Ecto neural progenitor cell (in vitro differentiated cells): ENCODE measurements at places on chromosomes 3 and 15.

GRCh38 chr15:26232691-26233090, 369.6 kb upstream of the ATP10A start:
- DNase-seq, result no peak

DNA sequence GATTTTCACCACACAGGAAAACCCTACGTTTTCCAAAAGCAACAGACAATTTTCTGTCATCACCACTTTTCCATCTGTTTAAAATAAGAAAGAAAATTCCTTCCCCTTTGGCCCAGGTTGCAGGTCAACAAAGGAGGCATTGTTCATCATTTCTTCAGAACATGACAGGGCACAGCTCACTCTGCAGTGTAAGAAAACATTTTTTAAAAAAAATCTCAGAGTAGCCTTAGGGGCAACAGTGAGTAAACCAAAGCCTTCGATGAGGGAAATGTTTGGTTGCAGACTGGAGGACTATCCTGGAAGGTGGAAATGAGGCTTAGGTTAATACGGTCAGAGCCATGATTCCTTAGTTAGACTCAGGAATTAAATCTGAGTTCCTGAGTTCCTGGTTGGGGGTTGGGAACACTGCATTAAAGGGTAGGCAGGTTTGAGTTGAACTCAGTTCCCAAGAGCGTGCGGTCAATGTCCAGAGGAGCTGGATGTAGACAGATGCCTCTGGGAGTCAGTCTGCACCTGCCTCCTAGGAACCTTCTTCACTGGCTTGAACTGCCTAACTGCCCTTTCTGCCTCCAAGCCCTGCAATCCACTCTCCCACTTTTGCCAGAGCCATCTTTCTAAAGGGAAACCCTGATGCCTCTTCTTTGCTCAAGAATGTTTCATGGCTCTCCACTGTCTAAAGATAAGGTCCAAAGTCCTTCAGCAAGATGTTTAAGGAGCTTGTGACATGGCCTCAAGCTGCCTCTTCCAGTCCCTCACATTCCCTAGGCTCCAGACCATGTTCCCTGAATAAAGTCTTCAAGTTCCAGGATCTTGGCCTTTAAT, 3.3 kb upstream of the HES1 start:
- no peak for DNase-seq

GRCh38 chr3:47243419-47244147, 39.0 kb downstream of the KIF9 start:
- DNase-seq, result no peak

DNA sequence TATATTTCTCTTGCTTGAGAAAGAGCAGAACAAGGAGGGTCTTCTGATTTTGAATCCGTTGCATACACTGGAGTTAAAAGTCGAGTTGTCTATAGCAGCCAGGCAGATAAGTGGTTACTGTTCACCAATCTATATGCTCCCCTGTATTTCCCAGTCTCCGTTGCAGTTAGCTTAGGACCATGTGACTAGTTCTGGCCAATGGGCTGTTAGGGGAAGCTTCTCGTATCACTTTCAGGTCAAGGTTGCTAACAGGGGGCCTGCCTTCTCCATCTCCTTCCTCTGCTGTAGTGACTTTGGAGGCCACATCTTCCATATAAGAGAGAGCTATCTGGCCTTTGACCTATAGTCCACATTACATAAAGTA, 188.5 kb upstream of the KBTBD8 start:
- DNase-seq, result no peak

- no peak for DNase-seq
These were observed 10.1 kb upstream of the CHCHD6 start for GRCh38 chr3:126693921-126694320.

DNA sequence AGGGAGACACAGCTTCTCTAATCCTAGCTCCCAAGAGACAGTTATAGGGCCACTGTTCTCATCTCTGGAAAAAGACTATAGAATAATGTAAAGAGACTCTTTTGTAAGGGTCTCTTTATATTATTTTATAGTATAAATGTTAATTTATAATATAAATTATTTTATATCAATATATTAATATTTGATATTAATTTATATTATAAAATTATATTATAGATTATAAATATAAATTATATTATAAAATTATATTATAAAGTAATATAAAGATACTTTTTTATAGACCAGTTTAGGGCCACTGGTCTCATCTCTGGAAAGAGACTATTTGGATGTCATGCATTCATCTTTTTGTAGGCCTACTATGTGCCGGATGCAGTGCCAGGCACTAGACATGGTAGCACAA, 53.9 kb downstream of the SV2B start:
- no peak for DNase-seq

GRCh38 chr3:71421820-71422566, 161.5 kb downstream of the FOXP1 start:
- no peak for DNase-seq

DNA sequence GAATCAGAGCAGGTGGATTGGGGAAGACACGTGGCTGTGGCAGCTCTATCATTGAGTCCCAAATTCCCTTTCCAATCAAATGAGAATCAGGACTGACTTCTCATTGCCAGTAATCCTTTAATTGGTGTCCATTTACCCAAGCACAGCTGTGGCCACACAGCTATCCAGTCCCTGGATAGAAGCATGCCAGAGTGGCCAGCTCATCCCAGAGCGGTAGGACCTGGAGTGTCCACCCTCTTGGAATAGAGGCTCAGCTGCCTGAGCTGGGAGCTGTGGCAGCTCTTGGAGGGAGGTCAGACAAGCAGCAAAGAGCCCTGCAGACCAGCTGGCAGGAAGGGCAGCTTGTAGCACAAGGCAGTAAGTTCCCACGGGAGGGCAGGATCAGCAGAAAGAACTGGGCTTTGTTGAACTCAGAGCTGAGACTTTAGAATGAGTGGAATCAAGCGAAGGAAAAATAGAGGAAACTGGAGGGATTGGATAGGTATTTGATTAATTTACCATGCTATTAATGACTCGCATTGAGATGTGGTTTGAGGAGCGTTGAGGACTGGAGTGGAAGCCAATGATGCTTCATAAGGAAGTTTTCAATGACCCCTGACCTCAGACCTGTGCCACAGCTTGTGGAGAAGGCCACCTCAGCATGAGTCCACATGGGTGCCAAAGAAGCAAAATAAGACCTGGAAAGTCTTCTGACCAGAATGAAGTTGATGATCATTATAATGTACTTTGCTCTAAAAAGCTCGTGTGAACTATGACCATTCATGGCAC, 6.9 kb upstream of the ALPK3 start:
- DNase-seq, result no peak

DNA sequence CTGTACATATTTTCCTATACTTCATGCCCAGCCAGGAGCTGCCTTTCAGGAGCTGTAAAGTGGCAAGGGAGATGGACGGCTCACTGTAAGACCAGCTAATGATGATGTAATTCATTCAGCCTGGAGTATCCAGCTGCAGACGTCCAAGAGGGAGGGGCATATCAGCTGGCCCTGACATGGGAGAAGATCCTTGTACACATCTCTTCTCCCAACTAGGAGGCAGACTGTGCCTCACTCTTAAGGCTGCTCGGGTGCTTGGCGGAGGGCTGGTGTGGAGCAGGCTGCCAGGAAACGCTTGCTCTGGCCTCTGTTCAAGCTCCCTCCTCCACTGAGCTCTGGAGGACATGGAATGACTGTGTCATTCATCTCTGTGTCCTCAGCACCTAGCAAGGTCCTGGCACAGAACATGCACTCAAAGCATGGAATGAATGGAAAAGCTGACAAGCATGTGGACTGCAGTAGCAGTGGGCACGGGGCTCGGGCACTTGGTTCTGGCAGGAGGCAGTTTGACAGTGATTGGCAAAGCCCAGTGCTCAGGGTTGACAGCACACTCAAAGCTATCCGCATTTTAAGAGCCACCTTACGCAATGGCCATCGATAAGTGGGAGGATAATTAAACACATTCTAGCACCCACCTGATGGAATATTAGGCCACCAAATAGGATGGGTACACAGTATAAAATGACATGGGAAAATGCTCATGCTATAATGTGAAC, 72.4 kb downstream of the TBC1D2B start:
- no peak for DNase-seq

DNA sequence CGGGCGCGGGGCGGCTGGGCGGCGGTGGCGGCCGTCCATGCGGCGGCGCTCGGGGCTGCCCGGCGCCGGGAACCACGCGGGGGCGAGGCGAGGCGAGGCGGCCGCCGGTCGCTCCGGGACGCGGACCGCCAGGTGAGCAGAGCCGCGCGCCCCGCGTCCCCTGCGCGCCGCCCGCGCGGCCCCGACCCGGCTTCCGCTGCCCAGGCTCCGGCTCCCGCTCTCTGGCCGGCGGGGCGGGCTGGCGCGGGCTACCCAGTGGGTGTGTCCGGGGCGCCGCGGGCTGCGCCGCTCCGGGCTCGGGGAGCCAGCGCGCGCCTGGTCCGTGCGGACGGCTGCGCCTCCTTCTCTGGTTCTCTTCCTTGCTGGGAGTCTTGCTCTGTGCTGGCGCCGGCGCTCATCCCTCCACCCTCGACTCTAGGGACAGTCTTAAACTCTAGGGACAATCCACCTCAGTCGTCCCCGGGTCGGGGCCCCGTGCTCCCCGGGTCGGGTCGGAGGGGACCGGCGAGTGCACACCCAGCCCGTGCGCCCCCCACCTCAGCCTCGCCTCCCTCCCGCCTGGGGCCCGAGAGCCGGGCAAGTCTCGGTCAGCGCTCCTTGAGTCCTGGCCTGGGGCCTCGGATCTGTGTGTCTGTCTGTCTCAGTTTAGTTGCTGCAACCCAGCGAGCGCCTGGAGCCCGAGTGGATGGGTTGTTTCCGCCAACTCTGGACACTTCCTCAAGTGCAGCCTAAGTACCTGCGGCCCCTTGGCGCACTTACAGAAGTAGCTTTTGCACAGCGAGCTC, 488 bp downstream of the THSD4 start:
- peak; percentile 73 for DNase-seq

GRCh38 chr15:54962637-54963036, 234.1 kb downstream of the RSL24D1 start:
- DNase-seq, result no peak
